ENCODE measurements at places on chromosomes 1 and 21.
A peak's percentile ranks its signal among the peaks of the same experiment; 100 is the strongest.

DNA sequence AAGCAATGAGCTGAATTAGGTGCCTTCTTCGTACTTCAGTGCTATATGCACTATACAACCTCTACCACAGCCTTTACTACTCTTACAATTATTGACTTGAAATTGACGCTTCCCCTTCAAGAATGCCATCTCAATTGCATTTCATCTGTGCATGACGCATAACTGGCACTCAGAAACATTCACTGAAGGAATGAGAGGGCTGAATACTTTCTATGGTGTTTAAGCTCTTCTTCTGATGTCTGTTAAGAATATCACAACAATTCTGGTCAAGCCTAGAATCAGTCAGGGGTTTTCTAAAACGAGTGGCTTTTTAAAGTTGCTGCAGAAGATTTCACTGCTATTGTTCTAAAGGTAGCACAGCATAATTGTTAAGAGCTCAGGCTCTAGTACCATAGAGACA, 11.5 kb downstream of the DENND1B start:
- DNase-seq, result no peak

DNA sequence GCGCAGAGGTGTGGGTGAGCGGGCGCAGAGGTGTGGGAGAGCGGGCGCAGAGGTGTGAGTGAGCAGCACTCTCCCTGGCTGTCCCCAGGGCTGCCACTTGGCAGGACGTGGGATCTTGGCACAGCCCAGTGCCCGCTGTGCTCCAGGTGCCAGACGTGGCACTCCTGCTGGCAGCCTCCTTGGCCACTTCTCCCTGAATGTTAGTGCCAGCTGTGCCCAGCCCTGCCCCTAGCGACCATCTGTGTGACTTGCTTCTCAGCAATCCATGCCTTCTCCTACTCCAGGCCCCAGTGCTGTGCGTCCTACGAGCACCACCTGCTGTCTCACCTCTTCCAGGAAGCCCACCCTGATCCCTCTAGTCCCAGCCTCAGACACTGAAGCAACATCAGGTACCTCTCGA, 30.5 kb downstream of the KRTAP10-1 start:
- no peak for DNase-seq

- DNase-seq, result no peak
These were observed 1.2 kb downstream of the EFNA1 start for GRCh38 chr1:155128755-155129473.

DNA sequence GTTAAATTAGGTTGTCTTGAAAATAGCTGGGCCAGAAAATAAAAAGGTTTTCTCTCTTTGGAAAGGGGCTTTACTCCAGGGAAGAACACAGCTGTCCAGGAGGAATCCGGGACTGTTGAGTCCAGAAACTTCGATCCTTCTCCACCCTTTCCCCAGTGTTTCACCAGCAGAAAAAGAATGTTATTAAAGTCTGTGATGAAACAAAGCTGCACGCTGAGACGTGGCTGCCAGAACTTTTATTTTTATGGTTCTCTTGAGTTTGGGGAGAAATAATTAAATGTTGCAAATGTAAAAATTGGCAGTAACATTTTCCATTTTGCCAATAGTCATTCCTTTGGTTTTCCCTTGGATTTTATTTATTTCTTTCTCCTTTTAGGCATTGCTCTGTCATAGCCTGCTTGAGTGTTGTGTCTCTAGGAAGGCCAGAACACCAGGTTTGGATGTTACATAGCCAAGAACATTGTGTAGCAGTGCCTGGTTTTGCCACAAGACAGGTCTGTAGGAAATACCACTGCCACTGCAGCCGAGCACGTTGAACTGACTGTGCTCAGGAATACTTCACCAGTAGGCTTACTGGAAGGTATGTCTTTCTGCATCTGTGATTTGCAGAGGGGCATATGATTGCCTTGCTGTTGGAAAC, 87.4 kb downstream of the ROR1 start:
- no peak for DNase-seq

DNA sequence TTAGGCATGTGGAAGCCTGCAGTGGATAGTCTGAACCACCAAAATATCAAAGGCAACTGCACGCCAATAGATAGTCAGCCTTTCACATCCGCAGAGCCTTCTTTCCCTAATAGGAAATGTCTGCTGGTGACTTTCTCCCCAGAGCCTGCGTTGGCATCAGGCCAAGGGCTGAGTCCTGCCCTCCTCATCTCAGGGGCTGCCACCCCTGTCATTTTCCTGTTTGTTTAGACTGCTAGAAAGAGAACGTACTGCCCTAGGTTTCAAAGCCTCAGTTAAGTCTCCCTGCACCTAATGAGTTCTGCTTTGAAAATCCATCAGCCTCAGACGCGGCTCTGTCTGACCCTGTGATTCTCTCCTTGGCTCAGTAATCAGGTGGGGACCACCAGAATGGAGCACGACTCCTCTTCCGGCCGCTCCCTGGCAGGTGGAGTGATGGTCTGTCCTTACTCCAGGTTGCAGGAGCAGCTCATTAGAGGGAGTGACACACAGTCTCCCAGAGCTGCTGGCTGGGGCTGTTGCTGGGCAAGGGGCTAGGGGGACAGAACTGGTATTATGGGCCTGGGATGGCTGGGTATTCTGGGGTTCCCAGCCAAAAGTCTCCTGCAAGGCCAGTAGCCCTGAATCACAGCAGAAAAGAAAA, 27.3 kb downstream of the STUM start:
- no peak for DNase-seq

DNA sequence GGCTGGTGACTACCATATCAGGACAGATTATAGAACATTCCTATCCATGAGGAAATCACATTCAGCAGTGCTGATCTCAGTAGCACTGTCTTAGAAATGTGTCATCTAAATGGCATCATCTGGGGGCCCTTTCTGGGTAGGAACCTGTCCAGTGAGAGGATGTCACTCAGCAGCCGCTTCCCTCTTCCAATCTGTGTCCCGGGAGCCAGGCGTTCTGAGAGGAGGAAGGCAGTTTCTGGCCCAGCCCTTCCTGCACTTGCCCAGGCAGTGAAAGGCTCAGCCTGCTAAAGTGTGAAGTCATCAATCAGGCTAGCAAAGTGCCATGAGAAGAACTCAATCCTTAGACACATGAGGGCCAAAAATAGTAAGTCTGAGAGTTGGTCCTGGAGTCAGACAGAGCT, 25.6 kb downstream of the RAB4A start:
- peak; percentile 83 for DNase-seq

- DNase-seq, result no peak
These were observed 5.3 kb upstream of the SFT2D2 start for GRCh38 chr1:168220470-168220871.

- DNase-seq, result no peak
These were observed 25.8 kb upstream of the DENND1B start for GRCh38 chr1:197801111-197801482.

- DNase-seq, result peak; percentile 22
These were observed 78.3 kb upstream of the KCNK2 start for GRCh38 chr1:215004121-215004827.

- DNase-seq, result no peak
These were observed 5.8 kb downstream of the S100A8 start for GRCh38 chr1:153384958-153385580.

GRCh38 chr21:15967661-15968060, 237.9 kb downstream of the USP25 start:
- DNase-seq, result peak; percentile 4

GRCh38 chr1:67650061-67650460, 34.9 kb upstream of the GADD45A start:
- no peak for DNase-seq

GRCh38 chr1:118388301-118388959, 203.4 kb upstream of the SPAG17 start:
- no peak for DNase-seq

DNA sequence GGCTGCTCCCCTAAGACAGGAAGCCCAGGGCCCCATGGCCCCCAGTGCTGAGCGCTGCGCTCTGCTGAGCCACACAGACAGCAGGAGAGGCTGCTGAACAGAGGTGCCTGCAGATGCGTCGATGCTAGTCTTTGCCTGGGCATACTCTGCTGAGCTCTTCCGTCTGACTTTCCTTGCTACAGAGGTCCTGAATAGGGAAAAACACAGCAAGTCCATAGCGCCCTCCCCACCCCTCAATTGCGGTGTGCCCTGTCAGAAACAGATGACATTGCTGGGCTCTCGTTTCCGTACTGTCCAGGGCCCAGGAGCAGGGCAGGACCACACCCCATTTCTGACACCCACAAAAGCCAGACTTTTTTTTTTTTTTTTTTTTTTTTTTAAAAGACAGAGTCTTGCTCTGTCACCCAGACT, 252.5 kb downstream of the SDCCAG8 start:
- no peak for DNase-seq

- DNase-seq, result peak; percentile 23
These were observed 8.8 kb upstream of the TENT5B start for GRCh38 chr1:27021354-27022031.

GRCh38 chr21:41387042-41387819, 25.4 kb downstream of the MX2 start:
- no peak for DNase-seq

DNA sequence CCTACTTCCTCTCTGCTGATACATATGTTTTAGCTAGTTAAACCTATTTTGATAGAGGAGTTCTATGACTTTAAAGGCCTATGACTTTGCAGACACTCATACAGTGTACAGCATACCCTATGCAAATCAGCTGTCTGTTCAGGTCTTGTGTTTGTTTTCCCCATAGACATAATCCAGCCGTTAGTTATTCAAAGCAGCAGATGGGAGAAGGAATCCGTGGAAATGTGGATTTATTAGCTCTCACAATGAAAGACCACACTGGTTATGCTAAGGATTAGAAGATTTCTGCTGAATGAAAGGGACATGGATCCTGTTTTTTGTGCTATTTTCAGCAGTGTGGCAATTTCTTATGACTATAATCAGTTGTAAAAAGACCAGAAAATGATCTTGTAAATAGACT, 59.8 kb downstream of the MAST2 start:
- no peak for DNase-seq

- no peak for DNase-seq
These were observed 160.2 kb upstream of the VAMP3 start for GRCh38 chr1:7610936-7611335.

- no peak for DNase-seq
These were observed 173.5 kb upstream of the LMO4 start for GRCh38 chr1:87155170-87155569.

GRCh38 chr21:31457675-31458074, 113.6 kb upstream of the TIAM1 start:
- DNase-seq, result no peak

GRCh38 chr21:31351438-31351837, 7.4 kb upstream of the TIAM1 start:
- DNase-seq, result no peak

DNA sequence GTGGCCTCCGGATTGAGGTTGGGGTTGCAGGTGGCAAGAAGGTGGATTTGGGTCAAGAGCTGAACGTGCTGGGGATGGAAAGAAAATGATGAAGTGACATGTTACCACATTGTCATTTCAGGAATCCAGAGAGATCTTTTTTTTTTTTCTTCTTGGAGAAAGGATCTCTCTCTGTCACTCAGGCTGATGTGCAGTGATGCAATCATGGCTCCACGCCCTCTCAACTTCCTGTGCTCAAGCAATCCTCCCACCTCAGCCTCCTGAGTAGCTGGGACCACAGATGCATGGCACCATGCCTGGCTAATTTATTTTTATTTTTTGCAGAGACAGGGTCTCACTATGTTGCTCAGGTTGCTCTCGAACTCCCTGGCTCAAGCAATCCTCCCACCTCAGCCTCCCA, 80.6 kb downstream of the GON4L start:
- DNase-seq, result no peak

DNA sequence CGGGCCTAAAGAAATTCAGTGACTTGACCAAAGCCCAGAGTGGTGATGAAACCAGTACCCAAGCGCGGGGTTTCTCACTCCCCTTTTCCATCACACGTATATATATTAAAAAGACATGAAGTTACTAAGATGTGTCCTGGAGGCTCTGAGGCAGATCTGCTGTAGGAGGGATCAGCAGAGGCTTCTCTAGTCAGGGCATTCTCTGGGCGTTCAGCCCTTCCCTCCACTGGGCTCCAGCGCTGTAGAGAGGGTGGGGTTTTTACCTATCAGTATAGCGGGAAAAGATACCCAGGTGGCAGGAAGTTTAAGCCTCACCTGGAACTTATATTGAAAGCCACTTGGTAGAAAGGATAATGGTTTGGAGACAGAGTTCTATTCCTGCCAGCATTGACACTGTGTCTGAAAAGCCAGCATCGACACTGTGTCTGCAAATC, 862 bp upstream of the PLEKHO1 start:
- no peak for DNase-seq

- peak; percentile 72 for DNase-seq
These were observed 112.2 kb downstream of the USP25 start for GRCh38 chr21:15841856-15842564.

DNA sequence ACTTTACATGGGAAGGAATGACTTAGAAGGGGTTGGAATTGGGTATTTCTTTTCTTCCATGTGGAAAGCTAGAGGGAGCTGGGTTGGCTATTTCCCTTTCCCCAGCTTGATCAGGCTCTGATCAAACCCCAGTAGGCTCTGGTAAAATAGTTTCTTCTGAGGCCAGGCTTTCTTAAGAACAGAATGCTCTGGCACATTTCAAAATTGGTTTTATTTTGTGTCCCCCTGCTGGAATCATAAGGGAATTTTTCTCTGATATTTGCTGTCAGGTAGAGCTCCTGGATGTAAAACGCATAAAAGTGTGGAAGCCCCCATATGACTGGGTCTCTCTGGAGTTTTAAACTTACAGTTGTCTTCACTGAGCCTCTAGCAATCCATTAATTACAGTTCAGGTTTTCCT, 17.1 kb upstream of the APOBEC4 start:
- no peak for DNase-seq

DNA sequence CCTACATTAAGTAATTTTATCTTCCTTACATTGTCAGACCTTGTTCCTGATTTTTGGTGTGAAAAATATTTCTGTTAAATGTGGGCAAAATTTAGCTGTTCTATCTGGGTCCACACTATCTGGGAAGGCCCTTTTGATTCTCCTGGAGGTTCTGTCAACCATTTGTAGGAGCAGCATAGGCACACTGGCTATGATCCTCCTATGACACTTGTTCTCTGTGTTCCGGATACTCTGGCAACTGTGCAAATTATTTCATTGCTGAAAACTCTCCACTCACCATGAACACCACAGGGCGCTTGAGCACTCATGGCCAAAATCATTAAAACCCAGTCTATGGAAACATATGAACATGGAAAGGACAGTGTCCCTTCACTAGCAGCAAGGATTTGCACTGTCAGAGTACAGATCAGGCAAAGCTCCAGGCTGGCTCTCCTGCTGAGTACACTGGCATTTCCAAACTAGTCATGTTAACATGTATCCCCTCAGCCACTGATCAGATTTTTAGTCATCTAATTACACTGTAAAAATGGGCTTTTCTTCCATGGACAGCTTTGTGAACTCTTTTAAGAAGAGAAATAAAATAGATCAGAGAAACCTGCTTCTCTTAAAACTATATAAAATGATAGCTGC, 43.9 kb upstream of the SGIP1 start:
- DNase-seq, result peak; percentile 51

DNA sequence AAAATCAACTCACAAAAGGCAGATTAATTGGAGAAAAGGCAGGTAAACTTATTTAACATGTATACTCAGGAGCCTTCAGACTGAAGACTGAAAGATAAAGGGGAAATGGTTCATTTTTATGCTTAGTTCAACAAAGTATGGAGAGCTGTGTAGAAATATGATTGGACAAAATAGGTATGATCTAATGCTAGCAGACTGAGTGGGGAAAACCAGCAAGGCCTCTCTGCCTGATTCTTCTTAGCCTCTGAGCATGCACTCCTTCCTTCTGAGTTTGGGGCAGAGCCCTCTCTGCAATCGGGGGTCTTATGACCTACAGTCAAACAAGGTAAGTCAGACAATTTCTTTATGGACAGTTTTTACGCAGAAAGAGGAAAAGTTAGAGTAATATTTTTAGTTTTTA, 38.8 kb upstream of the SUCO start:
- DNase-seq, result no peak

Measured in HFFc6 (cell line).